Amniotic epithelial cell (primary cell): ENCODE measurements at places on chromosomes 6 and 20.

DNA sequence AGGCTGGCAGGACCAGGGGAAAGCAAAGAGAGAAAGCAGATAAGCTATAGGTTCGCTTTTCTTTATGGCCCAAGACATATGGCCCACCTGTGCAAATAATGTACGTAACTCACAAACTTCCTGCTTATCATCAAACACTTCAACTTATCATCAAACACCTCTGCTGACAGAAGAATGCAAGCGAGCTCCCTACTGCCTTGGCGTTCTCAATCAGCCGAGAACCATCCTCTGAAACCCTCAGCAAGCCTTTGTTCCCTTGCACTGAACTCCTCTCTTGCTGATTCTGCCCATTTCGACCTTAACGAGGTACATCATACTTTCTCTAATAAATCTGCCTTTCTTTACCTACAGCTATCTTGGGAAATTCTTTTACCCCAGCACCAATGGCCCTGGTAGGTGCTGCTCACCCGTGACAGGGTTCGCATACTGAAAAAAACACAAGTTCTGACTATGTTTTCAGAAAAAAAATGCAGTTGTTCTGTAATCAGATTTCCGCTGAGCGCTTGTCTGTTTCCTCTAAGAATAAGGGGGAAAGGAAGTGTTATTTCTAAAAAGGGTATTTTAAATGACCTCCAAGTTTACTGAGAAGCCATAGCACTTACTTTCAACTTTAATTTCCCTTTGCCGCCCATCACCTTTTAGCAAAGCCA lies 28.3 kb downstream of the SERPINB6 start:
- no peak for DNase-seq

GRCh38 chr20:35048739-35049138 lies 43.9 kb downstream of the TRPC4AP start:
- no peak for DNase-seq

DNA sequence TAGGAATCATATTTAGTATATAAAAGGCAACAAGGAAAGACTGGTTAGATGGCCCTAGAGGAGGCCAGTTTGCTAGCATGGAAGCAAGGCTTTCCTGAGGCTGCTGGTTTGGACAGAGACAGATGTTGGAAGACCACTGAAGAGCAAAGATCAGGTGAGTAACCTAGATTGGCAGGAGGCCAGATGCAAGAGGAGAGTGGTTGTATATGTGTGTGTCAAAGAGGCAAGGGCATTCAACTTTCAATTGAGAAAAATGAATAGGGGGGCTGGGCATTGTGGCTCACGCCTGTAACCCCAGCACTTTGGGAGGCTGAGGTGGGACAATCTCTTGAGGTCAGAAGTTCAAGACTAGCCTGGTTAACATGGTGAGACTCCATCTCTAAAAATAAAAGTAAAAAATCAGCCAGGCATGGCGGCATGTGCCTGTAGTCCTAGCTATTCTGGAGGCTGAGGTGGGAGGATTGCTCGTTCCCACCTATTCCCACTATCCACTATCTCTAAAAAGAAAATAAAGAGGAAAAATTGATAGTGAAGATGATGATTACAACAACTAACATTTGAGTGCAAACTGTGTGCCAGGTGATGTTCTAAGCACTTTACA lies 79.8 kb downstream of the PRDM1 start:
- peak; percentile 32 for DNase-seq

- DNase-seq = no peak
Observed at GRCh38 chr6:109946979-109947378, 31.1 kb upstream of the GPR6 start.

- DNase-seq = no peak
Observed at GRCh38 chr6:25078141-25078540, 142.4 kb upstream of the RIPOR2 start.

GRCh38 chr20:53899351-53900167 lies 170.8 kb downstream of the BCAS1 start:
- DNase-seq = peak; percentile 83

DNA sequence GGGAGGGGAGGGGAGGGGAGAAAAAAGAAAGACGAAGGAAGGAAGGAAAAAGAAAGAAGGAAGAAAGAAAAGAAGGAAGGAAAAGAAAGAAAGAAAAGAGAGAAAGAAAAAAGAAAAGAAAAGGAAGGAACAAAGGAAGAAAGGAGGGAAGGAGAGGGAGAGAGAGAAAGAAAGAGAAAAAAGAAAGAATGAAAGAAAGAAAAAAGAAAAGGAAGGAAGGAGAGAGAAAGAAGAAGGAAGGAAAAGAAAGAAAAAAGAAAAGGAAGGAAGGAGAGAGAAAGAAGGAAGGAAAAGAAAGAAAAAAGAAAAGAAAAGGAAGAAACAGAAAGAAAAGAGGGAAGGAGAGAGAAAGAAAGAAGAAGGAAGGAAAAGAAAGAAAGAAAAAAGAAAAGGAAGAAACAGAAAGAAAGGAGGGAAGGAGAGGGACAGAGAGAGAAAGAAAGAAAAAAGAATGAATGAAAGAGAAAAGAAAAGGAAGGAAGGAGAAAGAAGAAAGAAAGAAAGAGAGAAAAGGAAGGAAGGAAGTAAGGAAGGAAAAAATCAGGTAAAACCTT lies 225.3 kb downstream of the TPBG start:
- no peak for DNase-seq

- DNase-seq = no peak
Observed at GRCh38 chr20:36632487-36633284, 13.3 kb downstream of the SLA2 start.

DNA sequence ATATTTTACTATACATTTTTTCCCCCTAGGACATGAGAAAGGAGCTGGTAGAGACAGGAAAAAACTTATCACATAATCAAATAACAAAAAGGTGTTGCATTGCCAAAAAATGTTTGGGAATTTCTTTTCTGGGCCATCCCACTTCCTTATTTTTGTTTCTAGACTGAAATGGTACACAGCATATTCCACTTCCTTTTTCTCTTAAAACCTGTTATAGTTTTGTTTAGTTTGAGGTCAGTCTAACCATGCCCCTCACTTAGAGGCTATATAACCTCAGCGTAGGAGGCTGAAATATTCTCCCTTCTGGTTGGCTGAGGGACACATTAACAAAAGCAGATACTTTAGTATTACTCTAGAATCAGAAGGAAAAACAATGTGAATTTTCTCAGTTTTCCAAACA lies 323.9 kb downstream of the GJA1 start:
- DNase-seq = no peak

- DNase-seq = no peak
Observed at GRCh38 chr20:54680439-54680838, 205.0 kb downstream of the DOK5 start.

- DNase-seq = no peak
Observed at GRCh38 chr20:43667341-43668132, 623 bp downstream of the MYBL2 start.

DNA sequence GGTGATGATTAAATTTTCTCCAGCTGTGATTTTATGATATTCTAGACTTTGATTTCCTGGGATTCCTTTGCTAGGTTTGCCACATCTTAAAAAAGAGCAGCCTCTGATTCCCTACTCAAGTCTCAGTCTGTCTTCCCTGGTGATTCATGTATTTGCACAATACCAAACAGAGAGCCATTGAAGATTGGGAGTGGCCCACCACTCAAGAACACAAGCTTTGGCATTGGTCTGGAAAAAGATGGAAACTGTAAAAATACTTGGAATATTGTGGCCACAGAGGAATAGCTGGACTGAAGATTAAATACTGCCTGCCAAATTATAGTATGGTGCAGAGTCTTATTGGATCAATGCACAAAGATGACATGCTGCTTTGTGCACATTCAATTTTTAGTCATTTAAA lies 32.9 kb downstream of the PTCHD4 start:
- DNase-seq = no peak

- no peak for DNase-seq
Observed at GRCh38 chr20:3105256-3106137, 21.0 kb upstream of the AVP start.

DNA sequence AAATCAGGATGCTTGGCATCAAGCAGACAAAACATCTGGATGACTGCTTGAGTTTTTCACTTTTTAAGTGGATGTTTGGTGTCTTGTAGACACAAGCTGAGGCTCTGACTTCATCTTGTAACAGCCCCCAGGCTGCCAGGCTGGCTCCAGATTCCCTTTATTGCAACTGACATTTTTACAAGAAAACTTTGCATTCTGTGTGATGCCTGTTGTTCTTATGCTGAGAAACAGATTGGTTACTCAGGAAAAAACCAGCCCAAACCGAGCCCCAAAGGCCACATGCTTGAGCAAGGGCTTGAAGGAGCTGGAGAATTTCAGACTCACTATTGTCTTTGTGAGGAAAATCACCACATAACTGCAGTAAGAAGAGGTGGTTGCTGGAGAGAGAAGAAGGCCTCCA lies 98.4 kb upstream of the PREP start:
- DNase-seq = no peak

- no peak for DNase-seq
Observed at GRCh38 chr20:48153523-48153922, 368.2 kb upstream of the SULF2 start.

GRCh38 chr20:41701588-41702348 lies 83.6 kb upstream of the CHD6 start:
- DNase-seq = no peak

DNA sequence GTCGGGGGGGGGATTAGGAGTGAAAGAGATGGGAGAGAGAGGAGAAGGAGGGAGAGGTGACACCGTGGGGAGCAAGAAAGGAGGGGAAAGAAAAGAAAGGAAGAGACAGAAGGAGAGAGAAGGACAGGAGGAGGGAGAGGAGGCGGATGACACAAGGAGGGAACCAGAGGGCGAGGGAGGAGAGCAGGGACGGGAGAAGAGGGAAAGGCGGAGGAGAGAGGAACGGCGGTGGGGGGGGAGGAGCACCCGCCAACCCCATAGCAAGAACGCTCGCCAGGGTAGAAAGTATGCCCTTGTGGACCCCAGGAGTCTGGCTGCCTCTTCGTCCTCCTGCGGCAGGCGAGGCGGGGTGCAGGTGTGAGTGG lies 4.5 kb upstream of the INSM1 start:
- no peak for DNase-seq

- DNase-seq = no peak
Observed at GRCh38 chr20:9290331-9290730, 221.4 kb downstream of the PLCB4 start.

DNA sequence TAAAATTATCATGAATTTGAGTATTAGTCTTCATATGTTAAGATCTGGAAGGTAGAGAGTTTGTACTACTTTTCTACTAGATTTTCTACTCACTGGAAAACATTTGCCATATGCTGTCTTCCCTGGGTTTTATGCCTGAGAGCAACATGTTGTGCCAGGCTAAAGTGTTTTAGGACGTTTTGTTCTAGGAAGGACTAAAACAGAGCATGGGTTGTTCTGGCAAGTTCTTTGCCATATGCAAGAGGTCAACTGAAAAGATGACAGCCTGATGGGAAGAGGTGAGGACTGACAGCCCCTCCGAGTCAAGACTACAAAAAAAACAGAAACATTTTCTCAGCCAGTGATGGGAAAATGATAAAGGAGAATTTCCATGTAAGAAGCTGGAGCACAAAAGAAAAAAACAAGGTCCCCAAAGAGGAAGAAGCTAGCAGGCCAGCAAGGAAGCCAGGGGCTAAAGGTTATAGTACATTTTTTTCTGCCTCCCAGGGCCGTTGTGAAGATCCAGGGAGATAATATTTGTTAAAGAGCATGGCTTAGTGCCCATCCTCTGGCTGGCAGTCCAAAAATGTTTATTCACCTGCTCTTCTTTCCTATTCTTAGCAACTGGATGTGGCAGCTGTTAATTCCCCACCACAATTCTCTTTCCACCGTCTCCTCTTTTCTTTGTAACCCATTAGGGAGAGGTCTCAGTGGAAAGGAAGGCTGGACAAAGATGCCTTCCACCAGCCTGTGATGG lies 7.8 kb downstream of the SCGN start:
- no peak for DNase-seq

- no peak for DNase-seq
Observed at GRCh38 chr6:157773248-157773773, 49.7 kb upstream of the SNX9 start.

DNA sequence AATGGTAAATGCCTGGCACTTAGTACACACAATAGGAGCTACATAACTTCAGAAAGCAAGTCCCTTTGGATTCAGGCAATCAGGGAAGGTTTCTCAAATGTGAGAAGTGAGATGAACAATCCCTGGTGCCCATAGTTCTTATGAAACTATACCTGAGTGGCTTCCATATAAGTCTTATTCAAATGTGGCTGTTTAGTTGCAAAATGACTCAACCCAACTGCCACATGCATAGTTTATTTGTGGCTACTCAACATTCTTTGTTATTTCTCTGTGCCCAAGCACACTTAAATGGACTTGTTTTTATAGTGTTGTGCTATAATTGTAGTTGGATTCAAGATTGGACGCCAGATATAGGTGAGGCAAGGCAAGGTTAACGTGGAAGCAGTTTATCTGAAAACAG lies 93.7 kb upstream of the ATXN1 start:
- peak; percentile 6 for DNase-seq

DNA sequence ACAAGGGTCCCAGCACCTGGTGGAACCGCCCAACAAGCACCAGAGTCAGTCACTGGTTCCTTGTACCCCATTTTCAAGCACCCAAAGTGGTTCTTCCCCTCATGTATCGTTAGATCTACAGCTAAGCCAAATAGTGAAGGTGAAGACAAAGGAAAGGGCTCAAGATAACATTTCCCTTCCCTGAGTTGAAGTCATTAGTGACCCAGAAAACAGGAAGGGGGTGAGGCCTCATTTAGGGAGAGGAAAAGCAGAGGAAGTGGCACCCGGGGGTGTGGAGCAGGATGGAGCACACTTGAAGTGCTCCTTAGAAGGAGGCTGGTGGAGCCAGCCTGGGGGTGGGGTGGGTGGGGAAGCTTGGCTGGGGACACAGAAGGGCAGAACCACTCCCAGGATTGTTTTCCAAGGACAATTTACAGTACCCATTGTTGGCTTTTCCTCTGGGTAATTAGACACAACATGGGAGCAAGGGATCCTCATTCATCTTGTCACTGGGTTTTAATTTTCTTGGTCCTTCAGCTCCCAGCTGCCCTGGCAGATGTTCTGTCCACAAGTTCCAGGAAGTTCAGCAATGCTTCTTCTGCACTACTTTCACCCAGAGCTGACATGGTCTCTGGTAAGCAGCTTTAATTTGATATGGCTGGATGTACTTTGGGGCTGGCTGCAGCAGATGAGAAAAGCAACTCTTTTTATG lies 73.3 kb upstream of the CD93 start:
- no peak for DNase-seq

DNA sequence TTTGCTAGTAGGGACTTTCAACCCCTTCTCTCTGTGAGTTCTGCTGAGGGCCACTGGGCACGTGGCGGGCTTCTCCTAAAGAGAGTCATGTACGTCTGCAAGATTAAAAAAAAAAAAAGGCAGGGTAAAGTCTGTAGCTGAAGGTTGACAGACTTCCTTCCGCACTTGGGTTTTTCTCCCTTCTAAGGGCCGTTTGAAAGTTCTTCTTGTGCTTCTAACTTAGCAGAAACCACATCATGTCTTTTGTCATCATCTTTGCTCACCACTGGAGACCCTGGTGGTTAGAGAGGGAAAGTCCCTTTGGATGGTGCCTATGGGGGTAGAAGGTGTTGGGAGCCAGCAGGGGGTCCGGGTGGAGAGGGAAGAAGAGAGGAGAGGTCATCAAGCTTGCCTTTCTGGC lies 31.4 kb downstream of the PRDM1 start:
- DNase-seq = no peak

DNA sequence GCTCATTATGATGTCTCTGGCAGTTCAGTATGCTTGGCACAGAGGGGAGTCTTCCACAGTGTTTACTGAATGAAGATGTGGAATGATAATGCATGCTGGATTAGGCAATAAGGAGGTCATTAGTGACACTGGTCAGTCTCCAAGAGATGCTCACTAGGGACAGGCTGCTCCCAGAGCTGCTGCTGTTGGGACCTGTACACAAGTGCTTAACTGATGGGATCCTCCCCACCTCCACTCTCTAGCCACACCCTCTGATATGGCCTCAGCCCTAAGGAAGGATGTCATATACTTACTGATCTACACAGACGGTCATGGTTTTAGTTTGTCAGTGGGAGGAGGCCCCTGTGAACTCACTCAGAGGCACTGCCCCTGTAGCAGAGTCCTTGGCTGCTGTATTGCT lies 73.4 kb downstream of the MYB start:
- DNase-seq = no peak
